ENCODE measurements at places on chromosomes 4 and X. TPM values are rescaled to one million over a fixed set of nuclear protein-coding genes. Genes with fewer than 3 reads are reported as not detected.

GRCh38 chrX:153491351-153491914 is 3.3 kb upstream of the BGN start:
- DNase-seq: no peak

DNA sequence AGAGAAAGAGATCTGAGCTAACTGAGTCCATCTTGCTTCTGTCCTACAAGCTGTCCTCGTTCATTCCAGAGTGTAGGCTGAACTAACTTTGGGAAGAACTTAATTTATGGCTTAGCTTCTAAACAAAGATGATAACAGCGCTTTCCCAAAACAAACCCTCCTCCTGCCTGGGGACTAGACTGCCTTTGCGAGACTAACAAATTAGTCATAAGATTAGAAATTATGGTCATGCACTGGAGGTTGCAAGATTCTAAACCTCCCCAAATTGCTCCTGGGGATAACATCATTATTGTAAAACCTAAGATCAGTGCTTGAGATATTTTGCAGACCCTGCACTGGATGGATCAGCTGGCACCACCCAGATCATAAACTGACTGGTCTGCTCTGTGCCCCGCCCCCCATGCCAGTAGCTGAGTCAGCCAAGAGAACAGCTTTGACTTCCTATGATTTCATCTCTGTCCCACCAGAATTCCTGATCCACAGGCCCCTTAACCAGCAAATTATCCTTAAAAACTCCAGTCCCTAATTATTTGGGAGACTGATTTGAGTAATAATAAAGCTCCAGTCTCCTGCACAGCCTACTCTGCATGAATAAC is 883.3 kb downstream of the TRIML1 start:
- DNase-seq: peak; percentile 17

Gene STATH
- total RNA-seq: not detected

DNA sequence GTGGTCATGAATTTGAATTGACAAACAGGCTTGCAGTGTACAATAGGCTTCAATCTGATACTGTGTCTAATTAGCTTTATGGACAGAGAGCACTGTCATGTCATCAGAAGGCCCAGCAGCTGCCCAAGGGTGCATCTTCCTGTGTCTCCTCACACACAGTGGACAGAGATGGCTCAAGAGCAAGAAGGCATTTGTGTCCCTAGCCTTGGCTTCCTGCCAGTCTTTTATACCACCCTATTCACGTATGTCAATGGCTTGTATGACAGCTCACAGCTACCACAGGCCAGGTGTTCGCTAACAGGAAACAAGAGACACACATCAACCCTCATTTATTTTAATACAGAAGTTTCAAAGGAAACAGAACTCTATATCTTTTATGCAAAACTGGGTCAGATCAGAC is 874.0 kb upstream of the AGA start:
- no peak for DNase-seq

Gene GABRE
- total RNA-seq: 1.5 TPM

Measured in LHCN-M2 (cell line).